Left hindlimb (tissue), 1 donor: ENCODE measurements at places on chromosomes 11 and 22.
A peak's percentile ranks its signal among the peaks of the same experiment; 100 is the strongest.

DNA sequence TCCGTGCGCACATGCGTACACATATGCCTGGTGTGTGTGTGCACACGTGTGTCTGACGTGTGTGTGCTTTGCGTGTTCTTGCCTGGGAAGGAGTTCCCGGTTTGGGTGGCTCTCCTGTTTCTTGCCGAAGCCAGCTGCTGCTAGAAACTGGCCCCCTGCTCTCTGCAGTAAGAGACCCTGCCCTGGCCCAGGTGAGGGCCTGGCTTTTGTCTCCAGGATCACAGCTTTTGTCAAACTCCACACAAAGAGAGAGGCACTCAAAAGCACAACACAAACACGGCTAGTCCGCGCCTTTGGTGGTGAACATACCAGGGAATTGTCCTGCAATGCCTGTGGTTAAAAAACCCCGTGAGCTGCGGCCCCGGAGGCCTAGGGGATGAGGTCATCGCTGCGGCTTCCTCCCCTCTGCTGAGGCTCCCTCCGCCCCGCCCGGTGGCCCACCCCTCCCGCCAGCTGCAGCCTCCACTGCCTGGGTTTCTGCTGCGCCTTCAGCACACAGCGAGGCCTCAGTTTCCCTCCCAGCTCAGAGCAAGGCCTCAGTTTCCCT is 88.9 kb downstream of the KCNQ1 start:
- peak; percentile 89 for DNase-seq

DNA sequence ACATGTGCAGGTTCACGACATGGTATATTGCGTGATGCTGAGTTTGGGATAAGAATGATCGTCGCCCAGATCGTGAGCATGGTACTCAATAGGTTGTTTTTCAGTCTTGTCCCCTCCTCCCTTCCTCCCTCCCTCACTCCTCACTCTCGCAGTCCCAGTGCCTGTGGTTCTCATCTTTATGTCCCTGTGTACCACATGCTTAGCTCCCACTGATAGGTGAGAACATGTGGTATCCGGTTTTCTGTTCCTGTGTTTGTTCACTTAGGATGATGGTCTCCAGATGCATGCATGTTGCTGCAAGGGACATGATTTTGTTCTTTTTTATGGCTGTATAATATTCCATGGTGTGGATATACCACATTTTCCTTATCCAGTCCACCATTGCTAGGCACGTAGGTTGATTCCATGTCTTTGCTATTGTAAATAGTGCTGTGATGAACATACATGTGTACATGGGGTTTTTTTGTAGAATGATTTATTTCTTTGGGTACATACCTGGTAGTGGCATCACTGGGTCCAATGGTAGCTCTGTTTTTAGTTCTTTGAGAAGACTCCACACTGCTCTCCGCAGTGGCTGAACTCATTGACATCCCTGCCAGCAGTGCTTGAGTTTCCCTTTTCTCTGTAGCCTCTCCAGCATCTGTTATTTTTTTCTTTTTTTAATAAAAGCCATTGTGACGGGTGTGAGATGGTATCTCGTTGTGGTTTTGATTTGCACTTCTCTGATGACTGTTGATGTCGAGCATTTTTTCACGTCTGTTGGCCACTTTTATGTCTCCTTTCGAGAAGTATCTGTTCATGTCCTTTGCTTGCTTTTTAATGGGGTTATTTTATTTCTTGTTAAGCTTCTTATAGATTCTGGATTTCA is 16.4 kb downstream of the ZBED4 start:
- no peak for DNase-seq

- peak; percentile 100 for DNase-seq
These were observed at the start of gene NUP98 for GRCh38 chr11:3797329-3798090. TSS of gene NUP98 (minus strand) at chr11:3797554. CDS start at chr11:3782117, 15,437 bp downstream.

DNA sequence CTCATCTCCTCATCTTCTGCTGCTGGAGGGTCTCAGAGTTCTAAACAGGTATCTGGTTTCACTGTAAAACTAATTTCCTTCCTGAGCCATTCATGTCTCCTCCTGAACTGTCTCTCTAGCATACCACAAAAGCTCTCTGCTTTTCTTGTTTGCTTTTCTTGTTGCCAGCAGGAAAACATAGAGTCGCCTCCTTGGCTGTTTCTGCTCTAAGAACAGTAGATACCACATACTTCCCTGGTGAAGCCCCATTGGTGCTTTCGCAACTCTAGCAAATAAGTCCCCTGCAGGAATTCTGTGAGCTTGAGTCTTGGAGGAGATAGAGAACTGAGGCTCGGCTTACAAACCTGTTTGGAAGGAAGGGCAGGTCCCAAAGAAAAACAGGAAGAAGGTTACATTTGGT is 7.0 kb downstream of the DIXDC1 start:
- no peak for DNase-seq

GRCh38 chr11:75768112-75768908 is at the start of gene DGAT2:
TSS of gene DGAT2 (plus strand) at chr11:75768778. CDS start at chr11:75768992, 214 bp downstream.
- peak; percentile 78 for DNase-seq

DNA sequence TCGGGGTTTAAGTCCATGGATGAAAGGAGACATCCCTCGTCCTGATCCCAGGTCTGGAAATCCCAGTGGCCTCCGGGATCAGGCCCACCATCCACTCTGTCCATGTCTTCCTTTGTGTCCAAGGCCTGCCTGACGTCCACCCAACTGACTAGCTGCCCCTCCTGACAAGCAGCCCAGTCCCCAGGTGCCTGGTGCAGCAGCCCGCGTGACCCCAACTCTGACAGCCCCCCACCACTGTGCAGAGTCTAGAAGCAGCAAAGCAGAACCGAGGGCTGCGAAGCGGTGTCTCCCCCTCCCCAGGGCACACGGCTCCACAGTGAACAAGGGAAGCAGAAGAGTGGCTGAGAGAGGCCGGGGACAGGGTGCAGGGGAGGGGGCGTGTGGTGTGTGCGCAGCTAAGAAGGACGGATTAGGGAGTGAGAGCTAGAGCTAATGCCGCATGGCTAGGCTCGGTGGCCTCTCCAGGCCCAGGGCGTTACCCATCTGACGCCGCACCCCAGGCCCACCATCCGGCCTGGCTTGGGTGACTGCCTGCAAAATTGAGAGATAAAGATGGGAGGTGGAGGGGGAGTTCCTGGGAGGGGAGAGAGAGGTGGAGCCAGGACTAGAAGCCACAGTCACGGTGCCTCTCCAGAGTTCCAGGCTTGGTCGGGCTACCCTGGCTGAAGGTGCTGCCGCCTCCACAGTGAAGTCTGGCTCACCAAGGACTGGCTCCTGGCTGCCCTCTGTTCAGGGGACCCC is 16.6 kb upstream of the BAIAP2L2 start:
- DNase-seq = no peak

DNA sequence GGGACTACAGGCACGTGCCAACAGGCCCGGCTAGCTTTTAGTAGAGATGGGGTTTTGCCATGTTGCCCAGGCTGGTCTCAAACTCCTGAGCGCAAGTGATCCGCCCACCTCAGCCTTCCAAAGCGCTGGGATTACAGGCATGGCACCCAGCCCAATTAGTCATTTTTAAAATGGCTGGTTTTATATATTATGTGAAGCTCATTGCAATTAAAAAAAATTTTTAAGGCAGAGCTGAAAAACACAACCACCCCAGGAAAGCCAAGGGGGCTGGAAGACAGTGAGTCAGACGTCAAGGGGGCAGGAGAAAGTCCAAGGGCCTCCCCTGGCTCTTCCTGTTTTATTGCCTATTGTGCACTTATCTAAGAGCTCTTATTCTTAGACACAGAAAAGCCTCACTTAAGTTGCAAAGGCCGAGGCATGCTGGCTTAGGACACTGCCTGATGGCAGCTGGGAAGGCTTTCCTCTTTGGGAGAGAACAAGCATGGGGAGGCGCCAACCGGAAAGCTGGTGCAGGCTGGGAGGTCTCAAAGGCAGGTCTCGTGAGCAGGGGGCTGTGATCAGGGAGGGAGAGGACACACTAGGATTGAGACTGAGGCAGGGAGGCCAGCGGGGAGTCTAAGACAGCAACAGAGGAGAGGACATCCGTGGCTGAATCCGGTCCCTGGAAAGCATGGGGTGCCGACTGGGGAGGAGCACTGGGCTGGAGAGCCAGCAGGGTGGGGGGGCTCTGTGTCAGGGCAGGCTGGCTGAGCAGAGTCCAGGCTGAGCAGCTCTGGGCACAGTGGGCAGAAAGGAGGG is 11.1 kb upstream of the OSM start:
- no peak for DNase-seq

DNA sequence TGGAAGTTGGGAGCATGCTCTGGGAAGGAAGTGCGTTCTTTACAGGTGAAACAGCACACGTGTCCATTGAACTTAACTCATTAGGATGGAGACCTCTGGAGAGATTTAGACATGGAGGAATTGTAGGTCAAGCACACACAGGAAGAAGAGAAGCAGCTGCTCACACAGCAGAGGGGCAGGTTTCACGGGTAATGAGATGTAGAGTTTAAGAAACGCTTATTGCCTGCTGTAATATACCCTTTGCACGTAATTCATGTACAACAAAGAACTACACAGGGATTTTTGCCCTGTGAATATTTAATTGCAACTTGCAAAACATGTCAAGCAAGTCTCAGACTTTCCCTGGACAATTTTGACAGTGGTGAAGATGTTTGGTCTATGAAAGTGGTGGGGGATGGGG is 508.0 kb downstream of the OPCML start:
- no peak for DNase-seq

GRCh38 chr11:1557051-1557884 is 14.8 kb downstream of the DUSP8 start:
- no peak for DNase-seq

- DNase-seq = no peak
These were observed 7.8 kb downstream of the DCPS start for GRCh38 chr11:126311401-126312291.

DNA sequence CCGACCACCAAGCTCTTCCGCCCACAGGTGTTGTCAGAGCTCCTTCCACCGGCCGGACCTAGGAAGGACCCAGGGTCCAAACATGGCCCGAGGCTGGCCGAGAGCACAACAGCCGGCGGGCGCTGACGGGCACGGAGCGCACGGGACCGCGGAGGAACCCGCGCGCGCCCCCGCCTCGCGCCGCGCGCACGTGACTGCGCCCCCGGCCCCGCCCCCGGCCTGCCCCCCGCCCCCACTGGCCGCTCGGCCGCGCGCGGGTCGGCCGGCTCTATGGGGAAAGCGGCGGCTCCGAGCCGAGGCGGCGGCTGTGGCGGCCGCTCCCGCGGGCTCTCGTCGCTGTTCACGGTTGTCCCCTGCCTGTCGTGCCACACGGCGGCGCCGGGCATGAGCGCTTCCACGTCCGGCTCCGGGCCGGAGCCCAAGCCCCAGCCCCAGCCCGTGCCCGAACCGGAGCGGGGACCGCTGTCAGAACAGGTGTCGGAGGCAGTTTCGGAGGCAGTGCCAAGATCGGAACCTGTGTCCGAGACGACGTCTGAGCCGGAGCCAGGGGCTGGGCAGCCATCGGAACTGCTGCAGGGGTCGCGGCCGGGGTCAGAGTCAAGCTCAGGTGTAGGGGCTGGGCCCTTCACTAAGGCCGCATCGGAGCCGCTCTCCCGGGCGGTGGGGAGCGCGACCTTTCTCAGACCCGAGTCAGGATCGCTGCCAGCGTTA is at the start of gene OSBP2:
TSS of gene OSBP2 (plus strand) at position 235 of the 711 bp plus-strand sequence. CDS start at position 271, 36 bp downstream.
- DNase-seq = peak; percentile 53

DNA sequence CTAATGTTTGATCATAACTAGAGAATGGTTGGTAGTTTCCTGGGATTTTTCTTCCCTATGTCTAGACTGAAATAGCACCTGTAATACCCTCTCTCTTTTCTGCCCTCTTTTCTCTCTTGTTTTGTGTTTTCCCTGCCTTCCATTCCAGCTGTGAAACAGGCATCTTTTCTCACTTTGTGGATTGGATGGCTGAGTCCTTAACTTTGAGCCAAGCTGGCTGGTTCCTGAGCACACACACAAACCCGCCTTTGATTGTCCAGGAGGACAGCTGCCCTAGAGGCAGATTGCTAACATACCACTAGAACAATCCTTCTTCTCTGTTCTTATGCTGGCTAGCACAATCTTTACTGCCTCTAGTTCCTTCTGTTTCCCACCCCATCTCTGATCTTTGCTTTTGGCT is 17.7 kb downstream of the CTNND1 start:
- DNase-seq = peak; percentile 37

- no peak for DNase-seq
These were observed 3.4 kb downstream of the EMID1 start for GRCh38 chr22:29208879-29209623.

GRCh38 chr22:36760786-36761185 is 15.1 kb downstream of the IFT27 start:
- peak; percentile 3 for DNase-seq

DNA sequence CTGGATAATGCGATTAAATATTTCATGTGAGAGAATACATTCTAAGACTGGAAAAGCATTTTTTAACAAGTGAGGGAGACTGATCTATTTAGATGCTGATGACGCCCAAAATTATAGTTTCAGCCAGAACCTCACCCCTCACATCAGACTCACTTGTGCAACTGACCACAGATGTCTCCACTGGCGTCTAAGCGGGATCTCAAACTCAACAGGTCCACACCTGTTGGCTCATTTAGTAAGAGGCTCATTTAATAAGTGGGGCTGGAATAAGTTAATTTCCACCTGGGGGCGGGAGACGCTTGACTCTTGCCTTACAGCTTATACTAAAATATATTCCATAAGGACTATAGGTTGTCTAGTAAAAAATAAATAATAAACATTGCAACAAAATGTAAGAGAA is 47.5 kb downstream of the MORC2 start:
- DNase-seq = no peak

DNA sequence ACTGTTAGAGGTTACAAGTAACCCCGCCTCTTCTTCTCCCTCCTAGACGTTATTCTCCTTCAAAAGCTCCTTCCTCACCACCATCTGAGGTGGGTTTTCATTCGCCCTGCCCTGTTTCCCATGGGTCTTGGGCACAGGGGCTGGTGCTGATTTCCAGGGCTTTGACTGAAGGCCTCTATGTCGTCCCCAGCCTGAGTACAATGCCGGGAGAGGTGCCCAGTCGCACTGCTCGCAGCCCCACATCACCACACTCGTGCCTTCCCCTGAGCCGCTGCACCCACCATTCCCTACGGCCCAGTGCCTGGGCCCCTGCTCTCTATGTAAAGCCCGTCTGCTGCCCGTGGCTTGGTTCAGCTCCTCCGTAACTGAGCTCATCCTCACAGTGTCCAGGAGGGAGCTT is 169.8 kb downstream of the DSCAML1 start:
- DNase-seq = no peak

DNA sequence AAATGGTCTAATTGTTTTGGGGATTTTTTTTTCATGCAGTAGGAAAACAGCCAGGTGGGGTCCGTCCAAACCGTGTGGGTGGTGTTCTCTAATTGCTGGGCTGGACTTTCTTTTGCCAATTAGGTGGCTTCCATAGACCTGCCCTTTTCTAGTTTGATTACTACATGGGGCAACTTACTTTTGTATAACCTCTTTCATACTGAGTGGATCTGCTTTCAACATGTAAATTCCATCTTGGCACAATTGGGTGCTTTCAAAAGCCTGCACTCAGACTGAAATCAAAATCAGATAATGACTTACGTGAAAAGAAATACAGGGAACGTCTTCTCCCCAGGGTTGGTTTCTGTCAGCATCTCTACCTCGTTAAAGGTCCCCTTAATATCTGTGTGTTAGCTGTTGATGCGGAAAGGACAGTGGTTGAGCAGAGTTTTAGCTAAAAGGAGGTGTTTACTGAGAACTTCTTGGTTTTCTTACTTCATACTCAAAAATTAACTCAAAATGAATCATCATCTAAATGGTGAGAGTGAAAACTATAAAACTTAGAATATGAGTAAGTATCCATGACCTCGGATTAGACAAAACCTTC is 72.1 kb downstream of the BARX2 start:
- DNase-seq = no peak

- DNase-seq = peak; percentile 84
These were observed 27.7 kb downstream of the RTN4R start for GRCh38 chr22:20240447-20240764.
